ENCODE measurements at places on chromosomes 6 and 20.

DNA sequence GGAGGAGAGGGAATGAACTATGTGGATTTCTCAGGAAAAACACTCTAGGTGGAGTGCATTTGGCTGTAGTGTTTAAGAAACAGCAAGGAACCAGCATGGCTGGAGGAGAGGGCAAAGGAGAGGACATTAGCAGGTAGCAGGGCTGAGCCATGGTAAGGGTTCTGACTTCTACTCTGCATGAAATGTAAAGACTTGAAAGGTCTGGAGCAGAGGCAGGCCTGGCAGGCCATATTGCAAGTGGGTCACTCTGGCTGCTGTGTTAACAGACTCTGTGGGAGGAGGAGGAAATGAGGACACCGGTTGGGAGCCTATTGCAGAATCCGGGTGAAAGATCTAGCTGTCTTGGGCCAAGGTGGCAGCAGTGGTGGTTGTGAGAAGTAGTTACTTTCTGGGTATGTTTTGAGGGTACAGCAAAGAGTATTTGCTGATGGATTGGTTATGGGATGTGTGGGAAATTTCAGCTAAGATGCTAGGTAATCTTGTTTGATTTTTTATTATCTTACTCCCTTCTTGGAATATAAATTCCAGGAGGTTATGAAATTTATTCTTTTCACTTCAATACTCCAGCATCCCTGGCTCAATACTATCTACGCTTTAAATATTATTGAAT lies 115.9 kb upstream of the BCLAF1 start:
- DNase-seq = no peak

DNA sequence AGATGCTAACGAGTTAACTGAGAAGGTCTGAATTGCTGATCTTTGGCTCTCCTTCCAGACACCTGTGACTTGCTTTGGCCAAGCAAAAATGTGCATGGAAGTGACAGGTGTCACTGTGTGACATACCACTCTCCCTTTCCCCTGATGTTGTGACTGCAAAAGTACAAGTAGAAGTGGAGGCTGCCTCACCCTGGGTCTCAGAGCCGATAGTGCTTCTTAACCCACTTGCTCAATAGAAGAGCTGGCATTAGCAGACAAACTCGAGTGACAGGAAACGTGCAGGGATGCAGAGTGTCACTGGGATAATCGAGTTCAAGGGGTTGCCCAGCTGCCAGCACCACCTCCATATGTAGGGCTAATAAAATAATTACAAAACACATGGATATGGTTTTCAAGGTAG lies 16.4 kb upstream of the SPO11 start:
- DNase-seq = no peak

DNA sequence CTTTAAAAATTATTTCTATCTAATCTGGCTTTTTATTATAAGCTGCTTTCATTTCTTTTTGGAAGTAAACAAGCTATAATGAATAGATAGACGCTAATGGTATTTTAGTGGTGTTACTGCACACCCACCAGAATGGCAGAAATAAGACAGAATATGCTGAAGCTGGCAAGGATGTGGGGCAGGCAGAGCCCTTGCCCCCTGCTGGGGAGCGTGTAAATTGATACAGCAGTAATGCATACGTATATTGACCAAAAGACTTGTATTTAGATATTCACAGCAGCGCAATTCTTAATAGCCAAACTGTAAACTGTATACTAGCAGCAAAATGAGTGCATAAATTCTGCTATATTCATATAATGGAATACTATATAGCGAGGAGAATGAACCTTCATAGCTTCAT lies 35.3 kb downstream of the TMEM181 start:
- DNase-seq = no peak

DNA sequence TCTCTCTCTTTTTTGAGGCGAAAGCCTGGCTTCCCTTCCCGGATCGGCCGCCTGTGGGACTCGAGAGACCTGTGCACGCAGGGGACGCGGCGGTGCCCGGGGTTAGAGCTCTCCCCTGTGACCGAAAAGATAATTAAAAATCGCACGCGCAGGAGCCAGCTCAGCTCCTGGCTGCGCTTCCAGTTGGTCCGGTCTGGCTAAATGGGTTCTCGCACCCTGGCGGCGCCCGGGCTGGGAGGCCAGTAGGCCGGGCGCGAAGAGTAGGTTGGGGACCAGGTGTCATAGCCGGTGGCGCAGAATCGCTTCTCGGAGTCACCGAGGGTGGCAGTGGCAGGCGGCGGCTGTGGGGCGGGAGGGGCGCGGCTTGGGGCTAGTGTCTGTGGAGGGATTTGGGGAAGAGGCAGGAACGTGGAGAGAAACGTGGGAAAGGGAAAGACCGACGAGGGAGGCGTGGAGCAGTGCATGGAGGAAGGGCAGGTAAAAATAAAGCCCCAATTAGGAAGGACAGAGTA lies 41.9 kb upstream of the SUPT3H start:
- peak; percentile 83 for DNase-seq

DNA sequence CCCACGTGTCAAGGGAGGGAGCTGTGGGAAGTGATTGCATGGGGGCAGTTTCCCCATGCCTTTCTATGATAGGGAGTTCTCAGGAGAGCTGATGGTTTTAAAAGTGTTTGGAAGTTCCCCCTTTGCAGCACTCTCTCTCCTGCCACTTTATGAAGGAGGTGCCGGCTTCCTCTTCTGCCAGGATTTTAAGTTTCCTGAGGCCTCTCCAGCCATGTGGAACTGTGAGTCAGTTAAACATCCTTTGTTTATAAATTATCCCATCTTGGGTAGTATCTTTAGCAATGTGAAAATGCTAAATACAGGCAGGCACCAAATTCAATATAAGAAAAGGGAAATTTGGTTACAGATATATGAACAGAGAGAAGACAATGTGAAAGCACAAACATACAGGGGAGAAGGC lies 96.4 kb upstream of the EPHA7 start:
- no peak for DNase-seq

Data from stomach (tissue), 19 donors.